ENCODE measurements at places on chromosomes 3 and 15. TPM values are rescaled to one million over a fixed set of nuclear protein-coding genes. Genes with fewer than 3 reads are reported as not detected.

The ATRIP gene
- 8.6 TPM for total RNA-seq

The AMOTL2 gene
- 78.3 TPM for total RNA-seq

The ARGFX gene
- not detected for total RNA-seq

The GOLGA6L24 gene
- not detected for total RNA-seq

The THAP10 gene
- 5.9 TPM for total RNA-seq

The SPATA12 gene
- 0.29 TPM for total RNA-seq

The TOP2B gene
- 125 TPM for total RNA-seq

DNA sequence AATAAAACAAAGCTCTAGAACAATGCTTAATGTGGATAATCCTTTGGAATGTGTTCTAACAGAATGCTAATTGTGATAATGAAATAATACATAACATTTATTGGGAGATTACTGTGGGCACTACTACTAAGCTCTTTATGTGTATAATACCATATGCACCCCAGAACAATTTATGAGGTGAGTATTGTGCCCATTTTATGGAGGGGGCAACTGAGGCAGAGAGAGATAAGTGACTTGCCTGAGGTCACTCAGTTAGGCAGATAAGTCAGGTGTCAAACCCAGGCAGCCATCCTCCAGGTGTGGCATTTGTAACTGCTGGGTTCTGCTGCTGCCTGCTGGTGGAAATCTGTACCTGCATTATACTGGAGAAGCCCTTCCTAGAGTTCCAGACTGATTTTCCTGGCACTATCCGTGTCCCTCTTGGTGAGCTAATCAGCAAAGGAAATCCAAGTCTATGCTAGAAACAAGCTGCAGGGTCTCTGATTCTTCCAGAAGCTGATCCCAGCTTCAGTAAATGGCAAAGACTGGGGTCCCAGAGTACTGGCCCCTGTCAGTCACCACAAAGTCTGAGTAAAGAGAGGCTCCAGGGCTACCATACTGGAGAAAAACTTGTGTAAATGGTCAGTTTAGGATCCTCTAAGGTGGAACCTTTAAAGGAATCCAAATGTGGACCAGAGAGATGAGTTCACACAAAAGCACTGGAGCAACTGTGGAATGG, 22.6 kb upstream of the RBP1 start:
- DNase-seq: no peak
- H3K36me3 ChIP-seq: no peaks in the 10 kb centered on the region
- H3K27ac ChIP-seq: peak overlapping the region; percentile 42
- no peaks in the 10 kb centered on the region for H3K4me1 ChIP-seq

- H3K27me3 ChIP-seq: no peaks in the 10 kb centered on the region
- no peaks in the 10 kb centered on the region for H3K36me3 ChIP-seq
- no peak overlapping the region for H3K27ac ChIP-seq
- H3K4me3 ChIP-seq: no peak overlapping the region
- no peaks in the 10 kb centered on the region for H3K4me1 ChIP-seq
These were observed 68.4 kb downstream of the SLC12A8 start for GRCh38 chr3:125143982-125144652.

DNA sequence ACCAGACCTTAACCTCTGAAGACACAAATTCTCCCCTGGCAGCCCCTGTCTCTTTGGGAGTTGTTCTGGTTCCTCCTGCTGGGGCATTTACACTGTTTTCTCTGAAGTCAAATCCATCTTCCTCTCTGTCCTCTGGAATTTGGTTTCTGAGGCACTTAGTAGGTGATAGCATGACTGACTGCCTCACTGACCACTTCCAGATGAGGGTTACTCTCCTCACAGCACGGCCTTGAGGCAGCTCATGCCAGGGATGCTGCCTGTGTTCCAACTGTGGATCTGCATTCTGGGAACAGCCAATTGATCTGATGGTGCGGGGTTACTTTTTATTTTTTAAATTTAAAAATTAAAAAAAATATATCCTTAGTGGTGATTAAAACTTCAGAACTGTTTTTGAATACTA, 140.9 kb upstream of the ROPN1 start:
- DNase-seq: no peak
- no peaks in the 10 kb centered on the region for H3K27me3 ChIP-seq
- H3K4me3 ChIP-seq: no peak overlapping the region
- H3K27ac ChIP-seq: no peak overlapping the region
- H3K4me1 ChIP-seq: no peaks in the 10 kb centered on the region

DNA sequence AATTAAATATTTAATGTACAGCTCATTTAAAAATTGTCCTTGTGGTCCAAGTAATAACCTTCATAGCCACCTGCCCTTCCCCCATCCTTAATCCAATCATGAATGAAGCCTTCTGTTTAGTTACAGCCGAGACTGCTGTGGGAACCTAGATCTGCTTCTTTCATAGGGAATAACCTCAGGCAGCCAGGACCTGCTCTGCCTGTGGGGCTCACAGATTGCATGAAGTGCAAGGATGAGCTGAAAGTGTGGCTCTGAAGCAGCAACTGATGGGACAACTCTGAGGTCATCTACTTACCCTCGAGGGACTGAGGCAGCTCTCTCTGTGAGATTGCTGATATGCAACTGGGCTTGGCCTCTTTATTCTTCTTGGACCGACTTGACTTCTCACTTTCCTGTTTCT, 169.8 kb downstream of the POTEB3 start:
- no peaks in the 10 kb centered on the region for H3K36me3 ChIP-seq
- H3K4me3 ChIP-seq: no peak overlapping the region
- no peaks in the 10 kb centered on the region for H3K27me3 ChIP-seq
- no peak overlapping the region for H3K27ac ChIP-seq

- H3K4me3 ChIP-seq: no peak overlapping the region
- H3K27me3 ChIP-seq: no peaks in the 10 kb centered on the region
- peaks cover 15% of the 10 kb centered on the region for H3K4me1 ChIP-seq
These were observed 9.9 kb downstream of the TLE3 start for GRCh38 chr15:70087708-70088352.

GRCh38 chr15:91200101-91200754, 100.2 kb downstream of the SV2B start:
- H3K27ac ChIP-seq: no peak overlapping the region
- DNase-seq: no peak
- H3K27me3 ChIP-seq: no peaks in the 10 kb centered on the region

- no peaks in the 10 kb centered on the region for H3K4me1 ChIP-seq
- H3K36me3 ChIP-seq: no peaks in the 10 kb centered on the region
These were observed 275.4 kb upstream of the C2CD4B start for GRCh38 chr15:62440362-62441105.

DNA sequence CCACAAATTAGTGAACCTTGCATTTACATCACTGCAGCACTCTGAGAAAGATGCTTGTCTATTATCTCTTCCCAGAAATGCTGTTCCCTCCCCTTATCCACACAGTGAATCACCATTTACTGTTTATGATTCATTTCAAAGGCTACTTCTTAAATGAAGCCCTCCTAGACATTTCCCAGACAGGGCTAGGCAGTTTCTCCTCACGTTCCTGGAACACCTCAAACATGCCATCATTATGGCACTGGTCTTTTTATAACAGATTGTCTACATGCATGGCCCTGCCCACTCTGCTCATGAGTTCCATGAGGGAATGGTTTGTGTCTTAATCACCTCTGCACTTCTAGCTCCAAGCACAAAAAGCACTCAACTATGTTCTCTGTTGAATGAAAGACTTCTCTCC, 32.2 kb upstream of the TM2D3 start:
- H3K4me1 ChIP-seq: no peaks in the 10 kb centered on the region
- no peak overlapping the region for H3K4me3 ChIP-seq
- DNase-seq: no peak
- H3K27me3 ChIP-seq: no peaks in the 10 kb centered on the region
- H3K27ac ChIP-seq: no peak overlapping the region

GRCh38 chr15:20349774-20350498, 191.7 kb downstream of the GOLGA6L6 start:
- H3K27ac ChIP-seq: no peak overlapping the region
- H3K4me1 ChIP-seq: no peaks in the 10 kb centered on the region
- no peaks in the 10 kb centered on the region for H3K27me3 ChIP-seq
- no peak for DNase-seq
- no peaks in the 10 kb centered on the region for H3K36me3 ChIP-seq
- no peak overlapping the region for H3K4me3 ChIP-seq

GRCh38 chr3:50304601-50305000, 1.2 kb upstream of the HYAL1 start:
- H3K36me3 ChIP-seq: no peaks in the 10 kb centered on the region
- no peak for DNase-seq
- H3K27ac ChIP-seq: no peak overlapping the region
- H3K4me1 ChIP-seq: peaks cover 5% of the 10 kb centered on the region

DNA sequence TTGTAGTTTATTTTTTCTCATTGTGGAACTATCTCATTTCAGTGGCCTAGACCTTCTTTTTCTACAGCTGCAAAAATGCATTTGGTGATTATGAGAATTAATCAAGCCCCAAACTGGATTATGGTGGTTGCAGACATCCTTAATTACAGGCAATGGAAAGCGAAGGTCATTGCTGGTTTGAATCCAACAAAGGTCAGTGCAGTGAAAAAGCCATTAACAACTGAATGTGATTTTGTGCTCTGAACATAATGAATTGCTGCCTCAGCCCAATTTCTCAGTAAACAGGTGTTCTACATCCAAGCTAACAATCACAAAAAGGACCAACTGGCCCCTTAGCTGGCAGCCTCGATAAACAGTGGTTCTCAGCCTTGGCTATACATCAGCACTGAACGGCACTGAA, 260.1 kb upstream of the DPPA4 start:
- H3K36me3 ChIP-seq: no peaks in the 10 kb centered on the region
- H3K27me3 ChIP-seq: no peaks in the 10 kb centered on the region
- no peak overlapping the region for H3K4me3 ChIP-seq

- no peaks in the 10 kb centered on the region for H3K27me3 ChIP-seq
- H3K36me3 ChIP-seq: no peaks in the 10 kb centered on the region
- H3K4me3 ChIP-seq: no peak overlapping the region
- no peak for DNase-seq
- H3K27ac ChIP-seq: no peak overlapping the region
These were observed 54.3 kb downstream of the OXNAD1 start for GRCh38 chr3:16319307-16319706.

- H3K27me3 ChIP-seq: no peaks in the 10 kb centered on the region
- no peak overlapping the region for H3K4me3 ChIP-seq
- H3K27ac ChIP-seq: no peak overlapping the region
- H3K36me3 ChIP-seq: no peaks in the 10 kb centered on the region
These were observed 59.2 kb downstream of the TBL1XR1 start for GRCh38 chr3:177137774-177138705.

- H3K4me3 ChIP-seq: no peak overlapping the region
- no peaks in the 10 kb centered on the region for H3K36me3 ChIP-seq
- H3K27ac ChIP-seq: no peak overlapping the region
- H3K4me1 ChIP-seq: no peaks in the 10 kb centered on the region
These were observed 33.2 kb upstream of the TSPAN3 start for GRCh38 chr15:77104155-77104554.

DNA sequence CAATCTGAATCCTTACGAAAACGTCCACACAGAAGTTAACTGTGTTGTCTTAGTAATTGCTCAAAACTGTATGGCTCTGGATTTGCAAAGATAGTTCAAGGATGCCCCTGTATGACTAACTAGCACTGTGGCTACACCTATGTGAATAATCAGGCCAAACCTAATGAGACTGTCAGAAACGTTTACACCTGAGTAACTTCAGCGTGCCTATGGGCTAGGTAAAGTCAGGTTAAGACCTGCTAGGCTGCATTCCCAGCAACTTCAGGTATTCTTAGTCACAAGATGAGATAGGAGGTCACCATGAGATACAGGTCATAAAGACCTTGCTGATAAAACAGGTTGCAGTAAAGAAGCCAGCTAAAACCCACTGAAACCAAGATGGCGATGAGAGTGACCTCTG, 87.8 kb upstream of the PLXND1 start:
- no peak overlapping the region for H3K4me3 ChIP-seq
- H3K36me3 ChIP-seq: no peaks in the 10 kb centered on the region
- no peak overlapping the region for H3K27ac ChIP-seq
- H3K27me3 ChIP-seq: no peaks in the 10 kb centered on the region
- no peak for DNase-seq

GRCh38 chr3:41304593-41304992, 105.3 kb downstream of the CTNNB1 start:
- no peak overlapping the region for H3K4me3 ChIP-seq
- H3K4me1 ChIP-seq: no peaks in the 10 kb centered on the region
- DNase-seq: no peak
- H3K36me3 ChIP-seq: no peaks in the 10 kb centered on the region
